ENCODE measurements at places on chromosomes 12 and 14.

GRCh38 chr12:76272287-76272686 lies 75.9 kb downstream of the BBS10 start:
- no peak for DNase-seq

DNA sequence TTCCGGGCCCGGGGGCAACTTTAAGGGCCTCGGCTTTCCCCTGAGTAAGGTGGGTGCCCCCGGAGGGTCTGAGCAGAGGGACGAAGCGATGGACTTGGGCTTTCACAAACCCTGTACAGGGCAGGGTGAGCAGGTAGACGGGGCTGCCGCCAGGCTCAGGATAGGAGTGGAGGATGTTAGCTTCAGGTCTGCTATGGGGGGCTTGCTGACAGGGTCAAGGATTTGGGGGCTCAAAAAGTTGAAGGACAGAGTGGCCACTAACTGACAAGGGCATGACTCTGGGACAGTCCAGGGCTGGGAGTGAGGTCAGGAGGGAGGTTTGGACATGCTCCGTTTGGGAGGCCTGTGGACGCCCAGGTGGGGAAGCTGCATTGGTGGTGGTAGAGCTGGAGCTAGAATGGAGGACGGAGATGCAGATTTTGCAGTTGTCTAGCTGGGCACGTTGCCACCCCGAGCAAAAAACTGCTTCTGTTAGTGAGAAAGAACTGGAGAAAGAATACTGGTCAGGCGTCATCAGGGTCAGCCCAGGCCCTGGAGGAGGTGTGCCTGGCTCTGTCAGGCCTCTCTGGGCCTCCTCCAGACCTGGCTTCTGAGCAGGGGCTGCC lies 113.3 kb downstream of the ADGRD1 start:
- no peak for DNase-seq

DNA sequence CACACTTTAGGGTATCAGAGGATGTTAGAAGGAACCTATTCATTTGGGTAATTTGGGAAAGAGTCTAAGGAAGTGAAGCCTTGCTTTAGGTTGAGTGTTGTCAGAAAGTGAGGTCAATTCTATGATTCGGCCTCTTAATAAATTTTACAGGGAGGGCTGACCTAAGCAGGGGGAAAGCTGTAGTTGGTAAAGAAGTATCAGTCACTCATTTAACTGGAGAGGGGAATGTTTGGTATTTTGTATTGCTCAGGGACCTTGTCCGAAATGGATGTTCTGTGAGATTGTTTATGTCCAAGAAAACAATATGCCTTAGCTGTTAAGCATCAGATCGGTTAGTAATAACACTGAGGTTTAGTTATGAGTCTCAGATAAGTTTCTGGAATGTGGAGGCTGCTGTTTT lies 7.3 kb downstream of the CAND1 start:
- no peak for DNase-seq

- DNase-seq: no peak
Observed at GRCh38 chr12:78269620-78270019, 438.9 kb downstream of the NAV3 start.

DNA sequence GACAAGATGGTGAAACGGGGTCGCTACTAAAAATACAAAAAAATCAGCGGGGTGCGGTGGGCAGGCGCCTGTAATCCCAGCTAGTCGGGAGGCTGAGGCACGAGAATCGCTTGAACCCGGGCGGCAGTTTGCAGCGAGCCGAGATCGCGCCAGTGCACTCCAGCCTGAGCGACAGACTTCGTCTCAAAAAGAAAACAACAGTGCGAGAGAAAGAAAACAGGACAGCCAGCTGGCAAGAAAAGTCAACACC lies 633 bp upstream of the RNU4-2 start:
- no peak for DNase-seq

DNA sequence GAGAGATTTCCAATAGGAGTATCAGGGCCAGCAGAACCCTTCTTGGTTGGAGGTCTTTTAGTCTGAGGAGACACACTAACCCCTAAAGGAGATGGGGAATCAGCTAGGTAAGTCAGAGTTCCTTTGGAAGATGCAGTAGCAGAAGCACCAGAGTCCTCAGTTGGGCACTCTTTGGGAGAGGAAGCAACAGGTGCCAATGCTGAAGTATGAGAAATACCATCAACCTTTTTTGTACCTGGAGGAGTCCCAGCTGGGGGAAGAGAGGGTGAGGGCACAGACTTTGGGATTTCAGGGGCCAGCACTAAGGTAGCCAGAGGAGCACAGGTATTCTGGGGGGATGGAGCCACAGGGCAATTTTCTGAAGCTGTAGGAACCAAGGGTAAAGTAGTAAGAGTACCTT lies 6.0 kb downstream of the NACA start:
- no peak for DNase-seq

DNA sequence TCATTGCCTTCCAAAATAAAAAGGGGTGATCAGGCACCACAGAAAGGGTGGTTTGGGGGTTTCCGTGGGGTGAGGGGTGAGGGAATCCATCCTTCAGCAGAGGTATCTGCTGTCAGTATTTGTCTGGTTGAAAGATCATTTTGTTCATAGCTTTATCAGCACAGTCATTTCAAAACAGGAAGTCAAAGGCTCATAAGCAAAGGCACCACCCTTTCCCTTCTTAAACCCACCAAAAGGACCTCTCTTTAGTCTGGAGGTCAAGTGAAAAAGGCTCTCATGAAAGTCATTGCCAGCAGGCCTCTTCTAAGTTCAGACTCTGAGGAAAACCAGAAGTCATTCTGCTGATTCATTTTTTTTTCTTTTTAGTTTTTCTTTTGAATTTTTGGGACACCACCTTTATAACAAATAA lies 6.2 kb downstream of the CHST11 start:
- DNase-seq: no peak

Measured in left colon (tissue), 2 donors.